Activated CD4-positive, alpha-beta T cell treated with anti-CD3 and anti-CD28 coated beads, Interleukin-2, amount 10 ng/mL, durations not matched to agents 7 days and 5 days (primary cell): ENCODE measurements at places on chromosomes 1 and 21. TPM values are rescaled to one million over a fixed set of nuclear protein-coding genes. Genes with fewer than 3 reads are reported as not detected.

- DNase-seq, result no peak
These were observed 7.9 kb downstream of the SORT1 start for GRCh38 chr1:109389638-109390341.

DNA sequence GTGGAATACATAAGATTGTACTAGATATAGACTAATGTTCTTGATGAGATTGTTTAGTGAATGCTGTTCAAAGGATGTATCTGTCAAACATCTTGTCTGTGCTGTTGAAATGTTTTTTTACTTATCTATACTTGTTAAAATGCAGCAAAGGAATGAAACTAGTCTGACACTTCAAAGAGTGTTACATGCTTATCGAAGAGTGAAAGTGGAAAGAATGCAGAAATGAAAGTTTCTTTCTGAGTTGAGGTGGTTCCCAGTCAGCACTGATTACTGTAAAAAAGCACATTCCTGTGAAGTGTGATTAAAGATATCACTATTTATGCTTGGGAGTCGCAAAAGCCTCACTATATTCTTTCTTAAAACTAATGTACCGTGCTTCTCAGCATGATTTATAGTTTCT is 1225.2 kb downstream of the NCAM2 start:
- no peak for DNase-seq

DNA sequence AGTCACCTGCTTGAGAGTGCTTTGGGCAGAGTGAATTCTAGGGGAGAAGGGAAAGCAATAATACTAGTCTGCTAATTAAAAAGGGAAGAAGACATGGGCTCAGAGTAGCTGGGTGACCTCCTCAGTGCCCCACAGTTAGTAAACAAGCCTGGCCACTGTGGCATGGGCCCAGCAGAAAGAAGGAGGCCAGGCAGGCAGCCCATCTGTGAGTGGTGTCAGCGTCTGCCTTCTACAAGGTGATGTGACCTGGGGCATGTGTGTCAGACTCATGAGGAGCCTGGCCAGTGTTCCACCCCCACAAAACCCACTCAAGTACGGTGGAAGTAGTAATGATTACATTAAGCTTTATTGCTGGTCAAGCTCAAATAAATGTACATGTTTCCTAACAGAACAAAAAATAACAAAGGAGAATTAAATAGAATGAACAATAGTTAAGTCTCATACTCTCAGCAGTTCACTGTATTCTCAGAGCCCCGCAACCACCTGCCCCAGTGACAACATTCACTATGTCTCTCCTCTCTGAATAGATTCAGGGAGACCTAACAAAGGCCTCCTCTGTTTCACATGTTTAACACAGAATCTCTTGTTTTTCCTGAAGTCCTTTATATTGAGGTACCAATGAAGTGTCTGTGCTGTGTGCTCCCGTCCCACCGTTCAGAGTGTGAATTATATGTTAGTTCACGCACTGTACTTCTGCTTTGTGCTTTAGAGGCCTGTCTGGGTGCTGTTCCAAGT is 32.5 kb downstream of the SLC22A15 start:
- DNase-seq, result no peak

- no peak for DNase-seq
These were observed 2.6 kb downstream of the MTF2 start for GRCh38 chr1:93081716-93082115.

FMO4 gene
- total RNA-seq, result 1.0 TPM

SLAMF9 gene
- not detected for total RNA-seq

DNASE2B gene
- total RNA-seq, result not detected

DESI2 gene
- 29.6 TPM for total RNA-seq

DNA sequence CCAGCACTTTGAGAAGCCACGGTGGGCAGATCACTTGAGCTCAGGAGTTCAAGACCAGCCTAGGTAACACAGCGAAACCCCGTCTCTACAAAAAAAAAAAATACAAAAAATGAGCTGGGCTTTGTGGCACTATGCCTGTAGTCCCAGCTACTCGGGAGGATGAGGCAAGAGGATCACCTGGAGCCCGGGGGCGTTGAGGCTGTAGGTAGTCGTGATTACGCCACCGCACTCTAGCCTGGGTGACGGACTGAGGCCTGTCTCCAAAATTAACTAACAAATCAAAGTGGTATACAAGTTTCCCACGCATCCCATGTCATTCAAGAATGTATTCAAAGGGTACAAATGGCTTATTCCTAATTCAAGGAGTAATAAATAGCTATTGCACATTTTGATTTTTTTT is 2.4 kb downstream of the AUNIP start:
- DNase-seq, result no peak

DNA sequence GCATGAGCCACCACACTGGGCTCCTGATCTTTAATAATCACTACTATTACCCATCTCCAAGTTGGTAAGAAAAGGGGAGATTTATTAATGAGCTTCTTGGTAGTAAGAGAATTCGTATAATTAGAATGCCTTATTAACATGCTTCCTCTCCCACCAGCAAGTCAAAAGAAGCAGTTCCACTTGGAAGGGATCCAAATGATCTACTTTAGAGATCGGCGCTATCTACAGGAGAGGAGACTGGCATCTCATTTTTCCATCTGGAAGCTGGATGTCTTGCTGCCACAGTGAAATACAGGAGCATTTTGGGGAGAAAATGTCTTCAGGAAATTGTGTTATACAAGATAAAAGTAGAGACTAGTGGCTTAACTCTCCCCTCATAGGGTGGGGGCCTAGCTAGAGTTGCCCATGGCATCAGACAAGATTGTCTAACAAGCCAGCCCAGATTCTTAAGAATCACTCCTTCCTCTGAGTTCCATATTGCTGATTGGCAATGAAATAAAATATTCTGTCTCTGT is 33.6 kb upstream of the CAMSAP2 start:
- no peak for DNase-seq

DNA sequence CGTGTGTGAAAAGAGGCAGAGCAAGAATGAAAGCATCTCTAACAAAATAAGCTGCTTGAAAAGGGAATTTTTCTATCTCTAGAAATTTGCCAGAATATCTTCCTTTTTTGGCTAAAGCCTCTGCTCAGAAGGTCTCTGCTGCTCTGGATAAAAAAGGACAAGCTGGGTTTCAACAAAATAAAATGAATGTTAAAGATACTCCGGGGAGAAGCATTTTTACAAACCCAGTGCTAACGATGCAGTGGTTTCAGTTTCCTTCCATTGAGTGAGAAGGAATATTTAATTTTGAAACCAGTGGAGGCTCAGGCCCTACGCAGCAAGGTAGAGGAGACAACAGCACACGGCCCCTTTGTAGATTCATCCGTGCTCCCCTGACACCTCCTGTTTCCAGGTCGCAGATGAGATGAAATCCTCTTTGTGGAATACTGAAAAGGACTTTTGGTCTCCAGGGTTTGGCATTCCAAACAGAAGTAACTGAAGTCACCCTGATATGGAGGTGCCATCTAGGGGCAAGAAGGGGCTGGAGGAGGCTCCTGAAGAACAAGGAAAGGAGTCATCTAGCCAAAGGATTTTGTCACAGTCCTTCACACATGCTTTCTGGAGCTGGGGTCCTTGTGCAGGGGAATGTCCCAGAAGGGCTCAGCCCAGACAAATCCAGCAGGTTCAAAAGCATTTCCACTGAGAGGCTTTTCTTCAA is 65.7 kb upstream of the SYT6 start:
- no peak for DNase-seq

SERPINC1 gene
- total RNA-seq, result 0.17 TPM
